ENCODE measurements at places on chromosomes 3 and 15.

GRCh38 chr3:98596541-98597500 lies 3.4 kb upstream of the CPOX start:
- DNase-seq: peak; percentile 64

DNA sequence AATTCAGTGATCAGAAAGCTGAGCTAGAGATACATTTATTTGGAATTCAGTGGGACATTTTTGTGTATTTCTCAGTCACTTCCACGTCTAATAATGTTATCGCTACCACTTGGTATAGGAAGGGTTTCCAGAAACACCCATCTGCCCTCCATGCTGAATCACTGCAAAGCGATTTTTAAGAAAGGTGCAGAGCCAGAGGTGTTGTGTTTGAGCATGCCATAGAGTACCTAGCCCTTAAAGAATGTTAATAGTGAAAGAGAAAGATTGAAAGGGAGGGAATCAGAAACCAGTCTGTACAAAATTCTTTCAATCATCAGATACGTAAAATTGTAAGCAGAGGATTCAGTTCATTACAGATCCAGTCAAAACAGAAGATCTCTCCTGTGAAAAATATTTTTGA lies 80.1 kb upstream of the ARL6 start:
- no peak for DNase-seq

GRCh38 chr3:39250116-39250747 lies 29.6 kb downstream of the CX3CR1 start:
- no peak for DNase-seq

DNA sequence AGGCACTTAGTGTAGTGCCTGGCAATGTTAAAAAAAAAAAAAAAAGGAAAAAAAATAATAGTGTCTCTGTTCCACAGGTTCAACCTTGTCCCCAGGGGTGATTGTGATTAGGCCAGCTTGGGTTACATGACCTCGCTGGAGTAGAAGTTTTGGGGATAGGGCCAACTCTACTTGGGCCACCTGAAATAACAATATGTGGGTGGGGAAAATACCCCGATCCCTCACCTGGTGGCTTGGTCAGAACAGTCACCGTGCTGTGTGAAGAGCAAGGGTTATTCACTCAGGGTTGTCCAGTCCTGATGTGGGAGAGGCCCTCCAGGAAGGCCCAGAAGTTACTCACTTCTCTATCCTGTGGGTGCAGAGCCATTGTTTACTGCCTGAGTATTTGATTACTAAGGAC lies 19.5 kb downstream of the XYLB start:
- DNase-seq: no peak

- DNase-seq: no peak
These were observed 96.5 kb downstream of the KCNAB1 start for GRCh38 chr3:156216852-156217251.

DNA sequence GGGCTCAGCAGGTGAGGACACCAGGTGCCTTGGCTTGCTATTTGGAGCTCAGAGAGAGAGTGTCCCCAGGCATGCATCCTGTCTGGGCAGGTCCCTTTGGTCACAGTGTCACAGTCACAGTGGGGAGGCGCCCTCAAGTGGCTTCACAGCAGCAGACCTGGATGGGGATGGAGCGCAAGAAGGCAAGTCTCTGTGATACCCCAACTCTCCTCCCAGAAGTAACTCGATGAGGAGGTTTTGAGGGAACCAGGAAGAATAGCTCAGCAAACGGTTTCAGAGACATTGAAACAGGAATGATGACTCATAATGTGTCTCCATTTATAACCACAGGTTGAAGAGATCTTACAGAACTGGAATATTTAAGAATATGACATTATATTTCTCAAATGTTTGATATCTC lies 66.5 kb upstream of the SH3GL3 start:
- DNase-seq: no peak

GRCh38 chr3:106245400-106245799 lies 376.6 kb upstream of the CBLB start:
- DNase-seq: no peak

DNA sequence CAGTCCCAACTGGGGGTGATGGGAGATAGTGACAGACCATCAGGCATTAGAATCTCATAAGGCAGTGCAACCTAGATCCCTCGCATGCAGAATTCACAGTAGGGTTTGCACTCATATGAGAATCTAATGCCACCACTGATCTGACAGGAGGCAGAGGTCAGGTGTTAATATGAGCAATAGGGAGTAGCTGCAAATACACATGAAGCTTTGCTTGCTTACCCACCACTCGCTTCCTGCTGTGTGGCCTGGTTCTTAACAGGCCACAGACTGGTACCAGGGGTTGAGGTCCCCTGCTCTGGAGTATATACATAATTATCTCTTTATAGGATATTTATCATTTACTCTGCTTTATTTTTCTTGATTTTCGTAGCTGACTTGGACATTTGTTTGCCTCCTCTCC lies 36.0 kb upstream of the ZMAT3 start:
- no peak for DNase-seq

- no peak for DNase-seq
These were observed 931.2 kb downstream of the MCTP2 start for GRCh38 chr15:95162531-95162930.

- no peak for DNase-seq
These were observed 461 bp upstream of the FNDC3B start for GRCh38 chr3:172038798-172039435.

GRCh38 chr15:82047453-82048400 lies 1.9 kb upstream of the MEX3B start:
- DNase-seq: no peak

- DNase-seq: no peak
These were observed 79.9 kb downstream of the VGLL4 start for GRCh38 chr3:11563865-11564185.

DNA sequence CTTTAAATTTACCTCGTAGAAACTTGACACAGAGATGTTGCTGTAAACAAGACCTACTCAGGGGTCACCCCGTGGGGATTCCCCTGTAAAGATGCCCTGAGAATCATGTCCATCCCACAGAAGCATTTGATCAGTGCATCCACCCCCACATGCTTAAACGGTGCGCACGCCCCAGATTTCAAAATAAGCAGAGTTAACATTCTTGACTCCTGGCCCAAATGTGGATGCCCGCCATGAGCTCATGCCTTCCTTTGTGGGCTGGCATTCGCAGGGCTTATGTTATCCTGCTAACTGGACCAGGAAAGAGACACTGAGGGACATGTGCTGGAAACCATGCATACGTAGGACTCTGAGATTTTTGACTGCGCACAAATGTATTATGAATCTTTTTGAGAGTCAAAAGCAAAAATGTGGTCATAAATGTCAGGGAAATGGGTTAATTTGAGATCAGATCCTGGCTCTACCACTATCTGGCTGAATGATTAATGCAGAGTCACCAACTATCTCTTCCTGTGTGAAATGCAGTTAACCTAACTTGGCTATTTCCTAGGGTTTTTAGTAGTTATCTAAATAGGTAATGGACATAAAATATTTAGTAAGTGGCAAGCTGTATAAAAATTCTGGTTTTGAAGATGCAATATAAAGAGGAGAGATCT lies 9.1 kb upstream of the TP63 start:
- DNase-seq: no peak

GRCh38 chr15:68057758-68058157 lies 3.6 kb downstream of the PIAS1 start:
- no peak for DNase-seq

- no peak for DNase-seq
These were observed 31.8 kb upstream of the SMAD3 start for GRCh38 chr15:67033571-67034044.

- DNase-seq: no peak
These were observed 85.4 kb downstream of the TNIK start for GRCh38 chr3:171374661-171375285.

GRCh38 chr3:13075318-13075717 lies 2.1 kb upstream of the IQSEC1 start:
- DNase-seq: no peak

DNA sequence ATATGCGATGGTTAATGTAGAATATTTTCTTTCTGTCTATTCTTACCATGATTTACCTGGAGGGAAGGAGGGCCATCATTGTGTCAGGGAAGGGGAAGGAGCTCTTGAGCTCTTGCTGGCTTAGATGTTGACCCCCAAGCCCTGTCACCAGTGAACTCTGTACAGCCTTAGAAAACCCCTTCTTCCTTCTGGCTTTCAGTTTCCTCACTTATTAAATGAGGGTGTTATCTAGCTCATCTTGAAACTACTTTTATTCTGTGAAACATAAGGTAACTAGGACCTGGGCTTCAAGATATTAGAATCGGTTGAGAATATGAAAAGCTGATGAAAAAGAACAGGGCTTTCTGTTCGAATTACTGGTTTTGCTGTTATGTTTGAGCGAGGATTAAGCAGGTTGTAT lies 25.1 kb upstream of the UTS2B start:
- DNase-seq: no peak

- DNase-seq: no peak
These were observed 222.0 kb upstream of the IL12A start for GRCh38 chr3:159766563-159767185.

DNA sequence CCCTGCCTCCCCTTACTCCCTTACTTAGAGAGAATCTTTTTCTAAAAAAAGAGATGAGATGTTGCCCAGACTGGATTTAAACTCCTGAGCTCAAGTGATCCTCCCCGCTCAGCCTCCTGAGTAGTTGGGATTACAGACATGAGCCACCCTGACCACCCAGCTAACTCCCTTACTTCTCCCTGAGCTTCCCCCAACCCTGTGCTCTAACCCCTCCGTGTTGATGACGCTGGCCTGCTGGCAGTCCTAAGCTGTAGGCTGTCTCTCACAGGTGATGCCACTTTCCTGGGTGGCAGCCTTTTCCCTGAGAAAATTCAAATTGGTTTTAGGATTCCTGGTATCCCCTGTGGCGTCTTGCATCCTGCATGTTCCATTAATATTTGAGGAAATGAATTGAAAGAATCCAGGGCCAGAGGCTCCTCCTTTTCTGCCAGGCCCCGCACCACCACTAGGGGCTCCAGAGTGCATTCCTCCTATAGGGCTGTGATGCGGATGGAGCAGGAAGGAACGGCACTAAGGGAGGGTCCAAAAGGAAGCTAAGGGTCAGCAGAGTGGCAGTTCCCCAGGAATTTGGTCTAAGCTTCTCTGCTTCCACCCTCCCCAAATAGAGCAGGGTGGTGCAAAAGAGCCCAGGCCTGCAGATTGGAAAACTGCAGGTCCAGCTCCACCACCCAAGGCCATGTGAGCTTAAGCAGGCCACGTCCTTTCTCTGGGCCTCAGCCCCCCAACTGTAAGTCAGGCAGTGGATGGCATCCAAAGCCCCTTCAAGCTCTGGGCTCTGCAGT lies 101.1 kb downstream of the DAPK2 start:
- peak; percentile 44 for DNase-seq

DNA sequence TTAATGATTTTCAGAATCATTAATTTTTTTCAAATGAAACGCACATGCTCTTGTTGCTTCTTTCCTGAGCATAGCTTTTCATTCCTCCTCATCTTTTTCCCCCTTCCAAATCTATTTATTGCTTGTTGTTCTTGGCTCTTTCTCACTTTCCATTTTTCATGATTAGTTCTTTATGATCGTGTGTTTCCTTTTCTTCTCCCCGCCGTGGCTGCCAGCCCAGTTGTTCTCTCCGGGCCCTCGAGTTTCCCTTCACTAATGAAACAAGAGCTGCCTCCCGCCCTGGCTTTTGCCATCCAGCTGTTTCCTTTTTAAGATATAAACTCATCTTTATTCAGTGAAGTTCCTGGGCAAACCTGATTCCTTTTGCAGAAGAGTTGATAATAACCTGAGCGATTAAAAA lies 170.2 kb upstream of the NR2F2 start:
- DNase-seq: no peak

- DNase-seq: no peak
These were observed 41.1 kb downstream of the VGLL3 start for GRCh38 chr3:86949850-86950249.

GRCh38 chr3:71050538-71051258 lies 532.8 kb downstream of the FOXP1 start:
- DNase-seq: no peak

GRCh38 chr3:196619223-196619622 lies 20.3 kb upstream of the NRROS start:
- no peak for DNase-seq

DNA sequence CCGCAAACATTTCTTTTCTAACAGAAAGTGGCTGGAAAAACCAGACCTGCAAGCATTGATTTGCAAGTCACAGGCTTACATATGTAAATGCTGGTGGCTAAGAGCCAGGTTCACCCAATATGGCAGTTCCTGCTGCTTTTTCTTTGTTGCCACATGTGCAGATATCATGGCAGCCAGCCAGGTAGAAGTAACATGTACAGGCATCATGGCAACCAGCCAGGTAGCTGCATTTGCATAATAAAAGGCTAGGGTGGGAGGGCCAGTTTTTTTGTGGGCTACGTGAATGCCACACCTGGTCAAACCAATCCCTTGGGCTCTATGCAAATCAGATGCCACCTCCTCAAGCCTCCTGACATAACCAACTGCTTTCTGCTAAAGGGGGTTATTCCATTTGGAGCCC lies 2.8 kb upstream of the SMCO1 start:
- DNase-seq: no peak

DNA sequence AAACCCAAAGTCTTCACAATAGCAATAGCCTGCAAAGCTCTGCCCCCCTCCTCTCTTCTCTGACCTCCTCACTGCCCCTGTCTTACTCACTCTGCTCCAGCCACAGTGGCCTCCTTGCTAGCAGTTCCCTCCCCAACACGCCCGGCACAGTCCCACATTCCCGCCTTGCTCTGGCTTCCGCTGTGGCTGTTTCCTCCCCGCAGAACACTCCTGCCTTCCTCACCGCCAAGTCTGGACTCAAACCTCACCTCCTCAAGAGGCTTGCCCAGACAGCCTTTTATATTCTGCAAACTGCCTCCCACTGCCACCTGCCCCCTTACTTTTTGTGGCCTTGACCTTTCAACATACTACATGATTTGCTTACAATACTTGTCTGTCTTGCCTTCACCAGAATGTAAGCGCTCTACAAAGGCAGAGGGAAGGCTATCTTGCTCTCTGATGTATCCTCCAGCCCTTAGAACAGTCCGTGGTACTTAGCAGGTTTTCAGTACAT lies 406 bp upstream of the MPI start:
- no peak for DNase-seq

GRCh38 chr3:134327594-134327975 lies 46.7 kb downstream of the AMOTL2 start:
- no peak for DNase-seq

DNA sequence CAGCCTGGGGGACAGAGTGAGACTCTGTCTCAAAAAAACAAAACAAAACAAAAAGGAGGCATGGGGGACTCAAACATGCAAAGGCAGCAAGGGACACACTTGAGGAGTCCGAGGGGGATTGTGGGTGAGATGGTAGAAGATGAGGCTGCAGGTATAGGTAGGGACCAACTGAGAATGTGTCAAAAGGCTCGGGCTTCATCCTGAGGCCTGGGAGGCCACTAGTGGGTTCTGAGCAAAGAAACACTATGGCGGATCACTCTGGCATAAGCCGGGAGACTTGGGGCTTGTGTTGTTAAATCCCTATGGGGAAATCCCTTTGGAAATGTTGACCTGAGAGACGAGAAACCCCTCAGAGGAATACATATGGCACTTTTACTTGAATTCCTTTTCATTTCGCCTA lies 21.2 kb downstream of the ZNF710 start:
- DNase-seq: no peak

GRCh38 chr3:128922804-128923459 lies 43.5 kb downstream of the ACAD9 start:
- DNase-seq: no peak
